ENCODE measurements at places on chromosomes 7 and 10. TPM values are rescaled to one million over a fixed set of nuclear protein-coding genes. Genes with fewer than 3 reads are reported as not detected.

DNA sequence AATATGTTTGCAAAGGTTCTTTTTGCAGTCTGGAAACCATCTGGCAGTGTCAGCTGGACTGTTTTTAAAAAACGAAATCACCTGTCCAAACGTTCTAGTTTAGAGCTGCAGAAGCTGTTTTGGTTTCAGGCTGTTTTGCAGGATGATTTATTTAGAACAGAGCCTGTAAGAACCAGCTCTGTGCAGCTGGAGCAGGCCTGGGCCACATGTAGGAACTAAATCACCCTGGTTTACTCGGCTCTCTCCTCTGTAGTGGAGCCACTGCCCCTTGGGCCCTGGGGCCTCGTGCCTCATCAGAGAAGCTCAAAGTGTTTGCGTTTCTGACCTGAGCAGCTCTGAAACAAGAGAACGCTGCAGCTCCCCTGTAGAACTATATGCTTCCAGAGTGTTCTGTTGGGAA lies 142.5 kb downstream of the ACTR3B start:
- no peak for DNase-seq

DNA sequence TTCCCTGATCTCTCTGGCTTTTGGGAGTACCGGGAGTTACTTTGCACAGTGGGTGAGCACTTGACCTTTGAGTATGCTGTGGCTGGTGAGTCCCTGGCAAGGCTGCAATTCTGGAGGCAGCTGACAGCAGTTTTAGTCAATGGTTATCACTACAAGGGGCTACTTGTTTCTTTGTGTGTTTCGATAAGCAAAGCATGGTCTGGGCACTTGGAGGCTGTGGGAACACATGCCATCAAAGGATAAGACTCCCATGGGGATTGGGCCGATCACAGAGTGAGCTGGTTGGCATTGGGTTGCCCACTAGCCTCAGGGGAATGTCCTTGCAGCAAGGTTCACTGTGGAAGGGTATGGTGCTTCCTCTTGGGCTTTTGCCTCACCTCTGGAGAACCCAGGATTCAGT lies 208.2 kb downstream of the SNX13 start:
- DNase-seq: no peak

GRCh38 chr7:26265499-26266075 lies 26.1 kb upstream of the SNX10 start:
- no peak for DNase-seq

GRCh38 chr7:7581531-7582179 lies 15.0 kb downstream of the MIOS start:
- DNase-seq: peak; percentile 69

- DNase-seq: no peak
Observed at GRCh38 chr7:12643644-12644043, 43.8 kb upstream of the ARL4A start.

GRCh38 chr7:130814778-130815335 lies 80.8 kb upstream of the KLF14 start:
- no peak for DNase-seq

DNA sequence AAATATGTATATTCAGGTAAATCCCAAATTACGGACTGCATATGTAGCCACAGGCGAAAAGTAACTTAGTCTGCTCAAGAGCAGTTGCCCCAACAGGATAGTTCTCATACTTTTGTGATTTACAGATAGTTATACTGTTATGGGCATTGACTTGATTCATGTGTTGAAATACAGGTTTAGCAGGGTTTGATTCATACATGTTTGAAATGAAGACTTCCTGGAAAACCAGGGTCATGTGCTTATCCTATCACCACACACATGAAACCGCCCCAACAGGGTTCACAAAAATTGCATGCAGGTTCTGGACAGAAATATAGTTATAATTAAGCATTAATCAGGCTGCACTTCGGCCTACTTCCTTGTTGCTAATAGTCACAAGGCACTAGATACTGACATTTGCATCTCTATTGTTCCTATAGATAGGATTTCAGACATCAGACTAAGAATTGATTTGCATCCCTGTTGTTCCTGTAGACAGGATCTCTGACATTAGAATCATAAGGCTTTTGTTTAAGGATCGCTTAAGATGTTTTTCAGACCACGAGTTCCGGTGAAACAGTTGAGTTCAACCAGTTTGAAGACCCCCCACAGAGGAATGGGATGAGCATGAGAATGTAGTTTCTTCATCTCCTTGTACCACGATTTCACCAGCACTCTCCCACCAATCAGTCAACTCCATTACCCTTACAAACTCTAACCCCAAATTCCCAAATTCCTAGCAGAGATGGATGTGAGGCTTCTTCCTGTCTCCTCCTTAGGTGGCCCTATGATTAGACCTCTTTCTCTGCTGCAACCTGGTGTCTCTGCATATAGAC lies 2.0 kb upstream of the ZNF398 start:
- DNase-seq: peak; percentile 78

- DNase-seq: no peak
Observed at GRCh38 chr7:146115548-146115850, 1.1 kb upstream of the CNTNAP2 start.

DNA sequence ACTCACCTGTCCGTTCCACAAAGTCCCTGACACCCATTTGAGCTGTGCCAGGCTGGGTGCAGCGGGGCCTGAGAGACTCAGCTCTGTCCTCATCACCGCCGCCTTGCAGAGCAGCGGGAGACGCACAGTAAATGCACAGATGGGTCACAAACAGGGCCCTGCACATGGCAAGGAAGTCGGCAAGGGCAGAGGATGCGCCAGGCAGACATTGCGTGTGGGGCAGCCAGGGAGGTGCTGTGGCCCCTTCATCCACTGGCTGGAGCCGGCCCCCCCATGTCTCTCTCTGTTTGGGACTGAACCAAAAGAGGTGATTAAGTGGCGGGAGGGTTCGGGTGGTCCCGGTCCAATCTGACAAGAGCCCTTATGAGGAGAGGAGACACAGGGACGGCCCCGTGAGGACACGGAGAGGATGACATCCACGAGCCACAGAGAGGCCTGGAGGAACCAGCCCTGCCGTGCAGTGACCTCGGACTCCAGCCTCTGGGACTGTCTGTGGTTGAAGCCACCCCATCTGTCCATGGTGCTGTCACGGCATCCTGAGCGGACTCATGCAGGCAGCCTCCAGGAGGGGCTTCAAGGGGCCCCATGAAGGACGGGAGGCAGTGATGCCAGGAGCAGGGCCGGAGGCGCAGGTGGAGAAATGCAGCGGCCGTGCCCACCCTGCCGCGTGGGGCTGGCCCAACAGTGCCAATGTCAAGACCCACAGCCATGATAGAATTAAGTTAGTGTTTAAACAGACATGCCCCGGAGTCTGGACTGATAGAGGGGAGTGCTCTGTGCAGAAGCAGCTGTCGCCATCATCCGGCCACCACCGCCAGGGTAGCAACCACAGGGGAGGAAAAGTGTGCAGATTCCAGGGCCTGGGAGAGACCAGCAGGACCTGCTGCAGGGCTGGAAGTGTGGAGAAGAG lies 28.4 kb upstream of the FOXL3 start:
- no peak for DNase-seq

GRCh38 chr7:11469028-11469745 lies 362.8 kb downstream of the THSD7A start:
- no peak for DNase-seq

- DNase-seq: no peak
Observed at GRCh38 chr7:44144968-44145478, 3.9 kb upstream of the MYL7 start.

DNA sequence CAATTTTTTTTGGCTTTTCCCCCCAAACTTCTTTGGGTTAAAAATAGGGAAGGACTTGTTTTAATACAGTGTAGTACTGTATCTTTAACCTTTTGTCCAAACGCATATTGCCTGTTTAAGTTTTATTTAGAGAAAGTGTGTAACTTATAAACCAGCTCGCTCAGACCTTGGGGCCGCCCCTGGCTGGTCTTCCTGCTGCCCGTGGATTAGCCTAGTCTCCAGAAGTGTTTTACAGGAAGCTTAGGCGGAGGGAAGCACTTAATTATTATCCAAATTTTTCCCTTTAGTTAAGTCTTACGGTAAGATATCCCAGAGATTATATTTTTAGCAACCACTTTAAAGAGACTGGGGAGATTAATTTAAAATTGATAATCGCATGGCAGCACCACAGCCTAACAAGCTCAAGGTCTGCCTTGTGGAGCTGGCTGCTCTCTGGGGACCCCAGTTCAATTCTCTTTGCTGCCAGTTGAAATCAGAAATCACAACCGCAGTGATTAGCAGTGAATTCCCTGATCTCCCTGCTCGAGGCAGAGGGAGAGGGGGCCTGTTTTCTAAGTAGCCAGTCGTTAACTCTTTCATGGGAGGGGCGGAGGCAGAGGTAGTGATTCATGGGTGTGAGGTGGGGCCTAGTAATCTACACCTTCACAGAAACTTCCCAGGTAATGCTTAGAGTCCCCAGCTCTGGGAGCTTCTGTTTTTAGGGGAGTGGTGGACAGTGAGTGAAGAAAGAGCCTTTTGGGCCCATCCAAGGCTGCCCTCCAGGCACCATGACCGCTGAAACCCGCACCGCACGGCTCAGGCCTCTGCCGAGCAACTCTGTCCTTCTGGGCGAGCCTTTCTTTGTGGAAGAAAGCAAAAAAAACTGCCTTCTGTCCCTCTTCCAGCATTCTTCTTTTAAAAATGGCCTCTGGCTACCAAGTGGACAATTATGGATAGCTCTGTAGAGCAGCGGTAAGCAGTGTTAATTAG lies 548.7 kb upstream of the GALNT17 start:
- peak; percentile 75 for DNase-seq

GRCh38 chr7:45598886-45599520 lies 24.8 kb downstream of the ADCY1 start:
- DNase-seq: peak; percentile 20

GRCh38 chr10:7855205-7855604 lies 36.9 kb downstream of the TAF3 start:
- peak; percentile 41 for DNase-seq

GRCh38 chr10:119025336-119025735 lies 4.2 kb upstream of the NANOS1 start:
- DNase-seq: no peak

DNA sequence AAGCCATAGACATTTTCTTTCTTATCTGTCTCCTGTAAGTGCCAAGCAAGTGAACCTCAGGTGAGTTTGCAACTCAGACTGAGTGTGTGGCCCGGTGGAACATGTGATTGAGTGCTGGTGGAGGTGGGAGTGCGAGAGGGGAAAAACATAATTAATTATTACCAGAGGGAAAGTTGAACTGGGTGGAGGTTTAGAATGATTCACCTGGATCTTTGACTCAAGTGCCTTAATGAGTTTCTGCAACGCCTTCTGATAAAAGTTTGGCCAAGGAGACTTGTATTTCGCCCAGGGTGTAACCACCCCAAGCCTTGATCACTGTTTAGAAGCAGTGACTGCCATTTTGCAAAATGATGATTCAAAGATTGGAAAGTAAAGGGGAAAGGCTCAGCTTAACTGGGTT lies 513.9 kb downstream of the GATA3 start:
- DNase-seq: no peak

DNA sequence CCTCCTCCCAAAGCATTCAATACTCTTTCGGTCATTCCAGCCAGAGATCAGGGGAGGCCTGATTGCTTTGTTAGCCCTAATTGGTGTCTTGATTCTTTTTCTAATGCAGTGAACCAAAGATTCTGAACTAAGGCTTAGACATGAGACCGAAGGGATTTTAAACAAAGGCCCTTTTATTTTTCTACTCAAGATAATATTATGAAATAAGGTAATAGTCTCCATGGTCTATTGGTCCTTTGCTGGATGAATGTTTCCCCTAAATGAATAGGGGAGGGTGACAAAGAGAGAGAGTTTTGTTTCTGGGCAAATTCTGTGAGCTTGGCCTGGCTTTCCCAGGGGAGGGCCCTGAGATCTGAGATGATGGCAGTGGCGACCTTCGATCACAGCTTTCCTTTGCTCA lies 449.1 kb downstream of the TYW1 start:
- DNase-seq: no peak

DNA sequence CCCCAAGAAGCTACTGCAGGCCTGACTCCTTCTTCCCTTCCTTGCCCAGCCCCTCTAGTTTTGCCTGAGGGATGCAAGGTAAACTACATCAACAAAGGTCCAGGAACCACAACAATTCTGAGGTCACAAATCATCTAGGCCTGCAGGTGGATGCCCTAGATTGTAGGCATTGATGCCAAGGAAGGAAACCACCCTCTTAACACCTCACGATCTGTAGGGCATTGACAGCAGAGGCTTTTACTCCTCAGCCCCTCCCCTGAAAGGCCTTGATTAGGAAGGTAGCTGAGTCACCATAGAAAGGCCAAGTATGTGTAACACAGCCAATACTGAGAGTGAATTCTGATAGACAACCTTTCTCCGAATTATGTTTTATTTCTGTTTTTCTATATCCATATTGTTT lies 46.7 kb upstream of the FAM3C start:
- no peak for DNase-seq

- peak; percentile 48 for DNase-seq
Observed at GRCh38 chr10:69576334-69577011, 3.3 kb upstream of the NEUROG3 start.

DNA sequence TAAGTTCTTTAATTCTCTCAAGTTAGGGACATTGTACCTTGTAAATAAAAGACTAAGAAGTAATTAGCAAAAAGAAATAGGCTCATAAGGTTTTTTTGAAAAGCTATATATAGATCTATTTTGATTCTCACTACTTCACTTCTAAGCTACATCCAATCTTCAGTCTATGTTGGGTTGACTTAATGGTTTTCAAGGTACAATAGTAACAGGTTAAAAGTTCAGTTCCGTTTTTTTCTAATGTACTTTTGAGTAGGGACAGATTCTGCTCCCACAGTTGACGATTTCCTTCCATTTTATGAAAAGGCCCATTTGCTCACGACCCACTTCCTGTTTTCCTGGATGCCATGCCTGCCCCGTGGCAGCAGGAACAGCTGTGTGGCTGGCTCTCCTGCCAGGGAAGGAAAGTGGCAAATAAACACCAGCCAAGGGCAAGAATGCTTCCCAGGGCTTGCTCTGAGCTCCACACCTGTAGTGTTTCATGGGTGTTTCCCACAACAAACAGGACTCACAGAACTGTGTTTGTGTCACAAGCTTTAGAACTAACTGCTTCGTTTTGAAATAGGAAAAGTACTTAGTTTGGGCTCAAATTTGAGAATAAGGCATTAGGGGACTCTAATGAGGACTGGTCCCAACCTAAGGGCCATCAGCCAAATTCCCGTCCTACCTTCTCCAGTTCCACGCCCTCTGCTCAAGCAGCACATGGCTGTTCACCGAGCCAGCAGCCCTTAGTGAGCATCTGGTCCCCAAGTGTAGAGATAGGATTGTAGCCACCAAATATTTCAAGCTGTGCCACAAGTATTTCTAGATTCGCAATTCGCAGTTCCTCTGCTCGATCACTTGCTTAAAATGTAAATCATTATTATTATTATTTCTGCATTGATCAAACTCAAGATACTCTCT lies 240.7 kb downstream of the COBL start:
- DNase-seq: no peak

GRCh38 chr7:25952261-25953057 lies 199.5 kb upstream of the NFE2L3 start:
- DNase-seq: peak; percentile 34

GRCh38 chr10:132547421-132547861 lies 9.9 kb downstream of the INPP5A start:
- no peak for DNase-seq

NEUROD6 gene
- total RNA-seq: not detected

SPDYE6 gene
- total RNA-seq: not detected

AVPI1 gene
- total RNA-seq: 6.9 TPM

GIMAP5 gene
- not detected for total RNA-seq

ANKRD61 gene
- total RNA-seq: not detected

SVOPL gene
- total RNA-seq: 1.4 TPM

KNDC1 gene
- 15.7 TPM for total RNA-seq

NCF1 gene
- 0.33 TPM for total RNA-seq

PRSS1 gene
- not detected for total RNA-seq

Measured in H9 (cell line).